ENCODE measurements at places on chromosomes 5 and 9. TPM values are rescaled to one million over a fixed set of nuclear protein-coding genes. Genes with fewer than 3 reads are reported as not detected.

GRCh38 chr5:553874-554273, 29.6 kb upstream of the SLC9A3 start:
- H3K27me3 ChIP-seq = no peaks in the 10 kb centered on the region
- no peak for DNase-seq
- no peaks in the 10 kb centered on the region for H3K4me1 ChIP-seq
- H3K27ac ChIP-seq = no peak overlapping the region

GRCh38 chr9:121225240-121225639, 23.6 kb upstream of the RAB14 start:
- H3K27me3 ChIP-seq = no peaks in the 10 kb centered on the region
- H3K27ac ChIP-seq = no peak overlapping the region
- H3K36me3 ChIP-seq = no peaks in the 10 kb centered on the region
- no peak for DNase-seq

GRCh38 chr9:88403340-88403739, 15.1 kb downstream of the SPIN1 start:
- no peak overlapping the region for H3K4me3 ChIP-seq
- no peaks in the 10 kb centered on the region for H3K27me3 ChIP-seq
- peaks cover 10% of the 10 kb centered on the region for H3K4me1 ChIP-seq
- DNase-seq = no peak

- H3K27ac ChIP-seq = no peak overlapping the region
- H3K36me3 ChIP-seq = no peaks in the 10 kb centered on the region
- DNase-seq = no peak
- no peak overlapping the region for H3K4me3 ChIP-seq
- H3K4me1 ChIP-seq = peaks cover 12% of the 10 kb centered on the region
Observed at GRCh38 chr5:138472353-138472752, 7.1 kb downstream of the EGR1 start.

- no peaks in the 10 kb centered on the region for H3K4me1 ChIP-seq
- H3K4me3 ChIP-seq = no peak overlapping the region
- H3K36me3 ChIP-seq = peaks cover 23% of the 10 kb centered on the region
- DNase-seq = peak; percentile 26
- no peaks in the 10 kb centered on the region for H3K27me3 ChIP-seq
Observed at GRCh38 chr5:65760504-65761275, 38.7 kb downstream of the NLN start.

- H3K36me3 ChIP-seq = no peaks in the 10 kb centered on the region
- no peak overlapping the region for H3K27ac ChIP-seq
- H3K4me1 ChIP-seq = no peaks in the 10 kb centered on the region
- no peak overlapping the region for H3K4me3 ChIP-seq
Observed at GRCh38 chr5:176792655-176793342, 17.6 kb upstream of the UNC5A start.

- no peak overlapping the region for H3K4me3 ChIP-seq
- no peaks in the 10 kb centered on the region for H3K36me3 ChIP-seq
- no peaks in the 10 kb centered on the region for H3K4me1 ChIP-seq
- H3K27ac ChIP-seq = no peak overlapping the region
- DNase-seq = no peak
Observed at GRCh38 chr5:172028167-172028566, 21.7 kb upstream of the FBXW11 start.

GRCh38 chr5:115806986-115807653, 9.3 kb downstream of the CDO1 start:
- H3K4me1 ChIP-seq = no peaks in the 10 kb centered on the region
- no peak overlapping the region for H3K27ac ChIP-seq
- H3K27me3 ChIP-seq = no peaks in the 10 kb centered on the region
- H3K4me3 ChIP-seq = no peak overlapping the region
- H3K36me3 ChIP-seq = no peaks in the 10 kb centered on the region
- no peak for DNase-seq

DNA sequence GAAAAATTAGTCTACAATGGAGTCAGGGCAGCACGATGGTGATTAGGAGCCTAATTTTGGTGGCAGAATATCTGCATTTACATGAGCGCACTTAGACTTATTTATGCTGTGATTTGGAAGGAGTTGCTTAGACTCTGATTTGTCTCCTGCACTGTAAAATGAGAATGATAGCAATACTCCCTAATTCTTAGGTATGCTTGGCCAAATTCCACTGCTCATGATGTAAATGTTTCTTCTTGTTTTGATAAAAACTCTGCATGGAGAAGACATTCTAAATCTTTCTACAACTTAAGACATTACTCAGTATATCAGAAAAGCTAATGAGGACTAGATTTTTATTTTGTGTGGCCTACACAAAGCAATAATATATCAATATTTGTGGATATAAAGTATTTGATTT, 205.4 kb downstream of the CDH18 start:
- no peaks in the 10 kb centered on the region for H3K27me3 ChIP-seq
- H3K27ac ChIP-seq = no peak overlapping the region
- no peaks in the 10 kb centered on the region for H3K36me3 ChIP-seq
- H3K4me1 ChIP-seq = no peaks in the 10 kb centered on the region
- H3K4me3 ChIP-seq = no peak overlapping the region

- no peaks in the 10 kb centered on the region for H3K27me3 ChIP-seq
- no peak overlapping the region for H3K4me3 ChIP-seq
- H3K36me3 ChIP-seq = no peaks in the 10 kb centered on the region
- no peak overlapping the region for H3K27ac ChIP-seq
- DNase-seq = no peak
- H3K4me1 ChIP-seq = no peaks in the 10 kb centered on the region
Observed at GRCh38 chr9:109734814-109735213, 45.2 kb upstream of the PALM2AKAP2 start.

DNA sequence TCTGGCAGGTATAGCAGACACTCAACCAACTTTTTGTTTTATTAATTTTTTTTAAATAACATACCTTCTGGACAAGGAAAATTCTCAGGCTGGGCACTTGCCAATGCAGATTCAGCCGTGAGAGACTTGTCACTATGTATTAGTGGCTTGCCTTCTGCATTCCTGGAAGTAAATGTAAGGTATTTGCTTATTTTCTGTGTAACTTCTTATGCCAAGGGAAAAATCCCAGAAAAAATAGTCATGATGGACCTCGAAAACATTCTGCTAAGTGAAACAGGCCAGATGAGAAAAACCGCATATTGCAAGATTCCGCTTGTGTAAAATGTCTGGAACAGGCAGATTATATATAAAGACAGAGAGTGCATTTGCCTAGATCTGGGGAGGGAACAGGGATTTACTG, 260.3 kb upstream of the DAPK1 start:
- no peak overlapping the region for H3K27ac ChIP-seq
- H3K27me3 ChIP-seq = no peaks in the 10 kb centered on the region
- H3K4me1 ChIP-seq = no peaks in the 10 kb centered on the region
- no peak overlapping the region for H3K4me3 ChIP-seq
- DNase-seq = no peak
- H3K36me3 ChIP-seq = no peaks in the 10 kb centered on the region

DNA sequence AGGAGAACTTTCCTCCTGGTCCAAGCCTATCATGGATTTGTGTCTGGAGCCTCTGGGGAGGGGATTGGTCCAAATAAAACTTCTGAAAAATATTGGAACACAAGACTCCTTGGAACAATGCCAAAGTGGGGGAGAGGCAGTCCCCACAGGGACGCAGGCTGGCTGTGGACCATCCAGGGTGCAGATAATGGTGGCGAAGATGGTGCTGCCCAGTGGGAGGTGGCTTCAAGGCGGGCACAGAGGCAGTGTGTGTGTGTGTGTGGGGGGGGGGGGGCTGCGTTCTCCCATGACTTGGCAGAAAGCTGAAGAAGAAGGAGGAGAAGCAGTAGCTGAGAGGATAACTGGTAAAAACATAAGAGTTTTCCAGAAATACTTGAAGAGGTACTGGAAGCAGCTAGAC, 186.4 kb downstream of the MELK start:
- H3K4me3 ChIP-seq = no peak overlapping the region
- no peaks in the 10 kb centered on the region for H3K4me1 ChIP-seq
- H3K27me3 ChIP-seq = peaks cover 40% of the 10 kb centered on the region

DNA sequence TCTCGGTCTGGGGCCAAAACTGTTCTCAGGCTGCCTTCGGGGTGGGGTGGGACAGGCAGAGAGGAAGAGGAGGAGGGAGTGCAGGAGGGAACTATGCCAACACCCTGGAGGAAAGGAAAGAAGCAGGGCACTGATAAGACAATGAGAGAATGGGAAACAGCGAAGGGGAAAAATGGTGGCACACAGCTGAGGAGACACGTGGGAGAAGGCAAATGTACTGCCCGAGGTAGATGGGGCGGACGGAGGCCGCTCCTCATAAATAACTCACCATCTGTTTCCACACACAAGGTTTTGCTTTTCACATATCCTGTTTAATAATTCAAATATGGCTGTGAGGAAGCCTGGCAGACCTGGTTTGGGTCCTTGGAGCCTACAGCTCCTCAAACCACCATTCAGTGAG, 148.2 kb upstream of the LRRTM2 start:
- DNase-seq = no peak
- H3K27ac ChIP-seq = no peak overlapping the region
- H3K4me1 ChIP-seq = no peaks in the 10 kb centered on the region
- no peaks in the 10 kb centered on the region for H3K36me3 ChIP-seq
- no peak overlapping the region for H3K4me3 ChIP-seq

- H3K36me3 ChIP-seq = no peaks in the 10 kb centered on the region
- no peak overlapping the region for H3K4me3 ChIP-seq
- no peak overlapping the region for H3K27ac ChIP-seq
Observed at GRCh38 chr5:64653766-64654560, 36.3 kb upstream of the SHISAL2B start.

DNA sequence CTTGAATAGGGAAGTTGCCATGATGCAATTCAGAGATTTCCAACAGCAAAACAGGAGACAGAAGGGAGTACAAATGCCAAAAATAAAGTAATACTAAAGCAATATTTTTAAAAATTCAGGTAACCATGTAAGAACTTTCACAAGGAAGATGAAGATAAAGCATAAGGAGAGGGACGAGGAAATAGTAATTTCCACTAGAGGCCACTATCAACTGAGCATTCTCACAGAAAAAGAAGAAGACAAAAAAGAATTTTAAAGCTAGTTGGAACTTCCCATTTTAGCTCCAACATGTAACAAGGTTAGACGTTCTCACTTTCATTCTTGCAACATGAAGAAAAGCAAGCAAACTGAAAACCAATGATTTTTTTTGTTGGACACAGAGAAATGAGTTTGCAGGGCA, 779.9 kb upstream of the CDH6 start:
- no peaks in the 10 kb centered on the region for H3K4me1 ChIP-seq
- no peak for DNase-seq
- no peaks in the 10 kb centered on the region for H3K36me3 ChIP-seq

- no peak overlapping the region for H3K4me3 ChIP-seq
- no peak overlapping the region for H3K27ac ChIP-seq
- H3K4me1 ChIP-seq = no peaks in the 10 kb centered on the region
- no peak for DNase-seq
- H3K36me3 ChIP-seq = no peaks in the 10 kb centered on the region
Observed at GRCh38 chr9:2722715-2723114, 5.4 kb downstream of the KCNV2 start.

ZNF462 gene
- 37.1 TPM for total RNA-seq

C5orf52 gene
- total RNA-seq = not detected

RNF38 gene
- total RNA-seq = 31.2 TPM

IFNA13 gene
- total RNA-seq = not detected

SLCO6A1 gene
- total RNA-seq = not detected

ASTN2 gene
- total RNA-seq = 12.4 TPM

OTP gene
- total RNA-seq = not detected

SELENOP gene
- total RNA-seq = 924 TPM

Measured in tibial nerve (tissue), 4 donors.